ENCODE measurements at places on chromosomes 6 and 20.

DNA sequence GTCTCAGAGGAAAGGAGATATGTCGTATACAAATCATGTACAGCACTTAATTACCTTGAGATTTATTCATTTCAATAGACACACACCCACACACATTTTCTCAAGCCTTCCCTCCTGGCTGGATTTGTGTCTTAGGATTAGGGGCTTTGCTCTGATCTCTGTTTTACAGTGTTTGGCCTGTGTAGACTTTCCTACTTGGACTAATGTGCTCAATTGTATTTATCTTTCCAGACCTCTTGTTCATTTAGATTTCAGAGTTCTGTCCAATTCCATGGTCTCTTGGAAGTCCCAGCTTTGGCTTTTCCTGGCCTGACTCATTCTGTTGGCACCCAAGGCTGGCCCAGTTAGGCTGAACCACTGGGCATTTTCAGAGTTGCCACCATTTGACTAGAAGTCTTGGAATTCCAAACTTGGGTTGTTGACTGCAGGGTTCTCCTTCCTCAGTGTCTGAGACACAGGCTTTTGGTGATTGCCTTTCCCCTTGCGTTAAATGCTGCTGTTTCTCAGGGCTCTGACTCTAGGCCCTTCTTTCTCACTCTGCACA lies 8.9 kb upstream of the RFPL4B start:
- no peak for DNase-seq

- no peak for DNase-seq
Measured at GRCh38 chr6:143221698-143222097, 161.0 kb downstream of the AIG1 start.

- no peak for DNase-seq
Measured at GRCh38 chr6:15509335-15509933, 153.4 kb downstream of the DTNBP1 start.

DNA sequence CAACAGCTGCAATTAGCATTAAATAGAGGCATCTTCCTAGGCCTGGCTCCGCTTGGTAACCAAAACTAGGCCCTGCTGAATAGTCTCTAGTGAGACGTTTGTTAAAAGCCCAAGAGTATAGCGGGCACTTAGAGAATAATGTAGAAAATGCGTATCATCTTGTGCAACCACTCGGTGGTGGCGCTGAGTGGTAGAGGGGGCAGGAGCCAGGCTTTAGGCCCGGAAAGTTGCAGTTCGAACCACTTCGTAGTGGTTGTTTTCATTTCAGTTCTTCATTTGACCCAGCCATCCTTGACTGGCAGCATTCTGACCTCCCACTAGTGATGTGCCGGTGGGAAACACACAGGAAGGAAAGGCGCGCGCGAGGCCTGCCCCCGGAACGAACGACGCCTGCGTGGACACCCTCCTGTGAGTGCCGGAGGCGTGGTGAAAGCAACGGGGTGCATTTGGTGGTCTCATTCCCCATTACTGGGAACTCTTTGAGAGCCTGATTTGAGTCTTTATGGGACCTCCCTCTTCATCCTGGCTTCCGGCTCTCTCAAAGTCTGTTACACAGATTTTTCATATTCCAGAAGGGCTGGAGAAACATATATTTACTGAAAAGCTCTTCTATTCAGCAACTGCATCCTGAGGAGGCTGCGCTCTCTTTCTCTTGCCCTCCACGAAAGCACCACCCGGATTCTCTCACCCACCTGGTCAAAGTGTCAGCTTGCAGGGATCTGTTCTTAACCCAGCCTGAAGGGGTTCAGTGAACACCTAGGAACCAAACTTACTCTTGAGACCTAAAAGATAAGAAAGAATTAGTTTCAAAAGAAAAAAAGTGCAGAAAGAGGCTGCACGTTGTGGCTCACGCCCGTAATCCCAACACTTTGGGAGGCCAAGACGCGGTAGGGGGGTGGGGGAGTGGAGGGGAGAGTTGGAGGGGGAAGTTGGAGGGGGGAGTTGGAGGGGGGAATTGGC lies 18.2 kb downstream of the GPX5 start:
- peak; percentile 42 for DNase-seq

DNA sequence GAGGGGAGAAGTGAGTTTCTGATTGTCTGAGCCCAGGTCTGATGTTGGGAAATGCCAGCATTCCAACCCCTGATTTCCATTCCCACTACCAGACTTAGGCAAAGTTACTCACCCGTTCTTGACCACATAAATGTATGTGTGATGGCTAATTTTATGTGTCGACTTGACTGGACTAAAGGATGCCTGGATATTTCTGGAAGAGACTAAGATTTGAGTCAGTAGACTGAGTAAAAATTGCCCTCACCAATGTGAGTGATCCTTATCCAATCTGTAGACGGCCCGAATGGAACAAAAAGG lies 95.8 kb upstream of the TAB2 start:
- no peak for DNase-seq

DNA sequence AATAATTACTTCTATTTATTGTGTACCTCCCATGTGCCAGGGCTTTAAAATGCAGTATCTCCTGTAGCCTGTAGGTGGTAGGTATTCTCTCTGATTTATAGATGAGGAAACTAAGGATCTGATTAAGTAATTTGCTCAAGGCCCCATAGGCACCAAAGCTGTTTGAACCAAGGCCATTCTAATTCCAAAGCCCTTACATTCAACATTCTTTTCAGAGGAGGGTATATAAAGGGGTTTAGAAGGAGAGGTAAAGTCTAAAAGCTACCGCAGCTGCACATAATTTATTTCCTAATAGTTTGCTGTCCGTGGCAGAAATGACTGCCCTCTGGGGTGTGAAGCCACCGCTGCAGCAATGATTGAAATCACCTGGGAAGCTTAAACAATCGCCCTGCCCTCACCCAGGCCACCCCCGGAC lies 95.0 kb upstream of the FAM8A1 start:
- DNase-seq: no peak

- peak; percentile 62 for DNase-seq
Measured at GRCh38 chr6:138001750-138002349, 105.4 kb downstream of the PERP start.

DNA sequence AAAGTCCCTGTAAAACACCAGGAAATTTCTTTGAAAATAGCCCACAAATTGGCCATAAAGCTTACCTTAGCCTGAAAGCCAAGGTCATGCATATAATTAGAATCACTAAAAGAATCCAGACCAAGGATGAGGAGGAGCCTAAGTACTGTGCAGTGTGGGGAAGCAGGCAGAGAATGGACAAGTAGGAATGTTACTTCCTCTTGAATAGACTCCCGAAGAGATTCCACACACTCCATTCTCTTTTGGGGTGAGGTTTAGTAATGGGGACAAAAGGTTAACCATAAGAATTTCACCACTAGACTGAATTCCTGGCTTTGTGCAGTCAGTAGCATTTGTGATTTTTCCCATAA lies 27.5 kb upstream of the MARCKS start:
- no peak for DNase-seq

DNA sequence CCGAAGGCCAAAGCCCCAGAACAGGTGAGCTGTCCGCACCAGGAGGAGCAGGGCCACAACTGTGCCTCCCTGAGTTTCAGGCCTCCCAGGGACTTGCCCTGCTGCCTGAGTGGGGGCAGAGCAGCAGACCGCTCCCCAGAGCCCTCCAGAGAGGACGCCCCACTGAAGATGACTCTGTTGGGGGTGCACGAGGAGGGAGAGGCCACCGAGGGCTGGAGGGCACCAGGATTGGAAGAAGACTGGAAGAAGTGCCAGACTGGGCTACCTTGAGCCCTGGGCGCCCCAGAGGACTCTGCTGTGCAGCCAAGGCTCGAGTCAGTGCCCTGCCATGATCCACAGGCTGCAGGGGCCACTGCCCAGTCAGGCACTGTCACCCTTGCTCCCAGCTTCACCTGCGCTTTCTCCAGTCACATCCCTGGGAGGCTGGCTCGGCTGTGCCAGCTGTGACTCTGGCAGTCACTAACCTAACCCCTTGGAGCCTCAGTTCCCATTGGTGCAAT lies 11.3 kb downstream of the CST7 start:
- DNase-seq: no peak

DNA sequence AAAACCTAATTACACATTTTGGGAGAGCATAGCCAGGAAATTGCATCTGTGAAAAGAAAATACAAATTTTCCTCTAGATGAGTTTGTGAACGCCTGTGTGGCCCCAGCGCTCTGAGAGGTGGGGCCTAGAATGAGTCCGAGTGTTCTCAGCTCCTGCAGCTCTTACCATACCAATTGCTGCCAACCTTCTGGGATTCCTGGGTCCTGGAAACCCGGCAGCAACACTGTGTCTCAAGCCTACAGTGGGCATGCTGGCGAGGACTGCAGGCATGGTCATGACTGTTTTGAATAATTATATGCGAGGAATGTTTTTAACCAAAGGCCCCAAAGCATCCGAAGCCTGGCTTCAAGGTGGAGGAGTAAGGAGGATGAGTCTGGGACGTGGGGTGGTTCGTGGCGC lies 90.4 kb downstream of the SERAC1 start:
- DNase-seq: no peak

DNA sequence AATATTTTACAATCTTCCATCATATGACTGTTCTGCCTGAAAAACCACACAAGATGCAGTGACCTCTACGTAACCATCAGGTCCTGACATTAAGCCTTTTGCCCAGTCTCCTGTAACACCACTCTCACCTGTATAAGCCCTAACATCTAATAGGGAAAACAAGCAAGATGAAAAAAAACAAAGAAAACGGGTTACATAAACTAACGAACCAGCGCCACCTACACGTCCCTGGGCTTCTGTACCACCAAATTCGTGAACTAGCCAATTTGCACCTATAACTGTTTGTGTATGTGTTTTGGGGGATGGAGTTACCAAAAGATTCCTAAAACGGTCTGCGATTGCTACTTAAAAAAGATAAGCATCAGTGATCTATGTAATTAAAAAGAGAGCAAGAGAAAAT lies 70.2 kb downstream of the BLOC1S5 start:
- DNase-seq: no peak

DNA sequence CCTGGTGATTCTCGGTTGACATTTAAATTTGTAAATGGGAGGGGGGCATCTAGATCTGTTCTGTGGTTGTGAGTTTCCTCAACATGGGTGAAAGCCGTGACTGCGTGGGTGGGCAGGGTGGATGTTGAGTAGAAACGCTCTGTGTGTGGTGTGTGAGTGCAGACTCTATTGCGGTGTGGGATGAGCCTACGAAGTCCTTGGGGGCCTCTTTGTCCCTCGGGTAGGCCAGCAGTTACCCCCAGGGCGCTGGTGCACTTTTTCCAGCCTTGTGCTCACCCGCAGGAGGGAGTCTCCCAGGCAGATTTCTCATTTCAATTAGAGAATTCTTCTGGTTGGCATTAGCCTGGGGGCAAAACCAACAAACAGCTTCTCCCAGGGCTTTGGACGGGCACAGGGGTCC lies 10.6 kb downstream of the TOX2 start:
- peak; percentile 26 for DNase-seq

GRCh38 chr6:124882579-124883393 lies 79.5 kb upstream of the RNF217 start:
- no peak for DNase-seq

DNA sequence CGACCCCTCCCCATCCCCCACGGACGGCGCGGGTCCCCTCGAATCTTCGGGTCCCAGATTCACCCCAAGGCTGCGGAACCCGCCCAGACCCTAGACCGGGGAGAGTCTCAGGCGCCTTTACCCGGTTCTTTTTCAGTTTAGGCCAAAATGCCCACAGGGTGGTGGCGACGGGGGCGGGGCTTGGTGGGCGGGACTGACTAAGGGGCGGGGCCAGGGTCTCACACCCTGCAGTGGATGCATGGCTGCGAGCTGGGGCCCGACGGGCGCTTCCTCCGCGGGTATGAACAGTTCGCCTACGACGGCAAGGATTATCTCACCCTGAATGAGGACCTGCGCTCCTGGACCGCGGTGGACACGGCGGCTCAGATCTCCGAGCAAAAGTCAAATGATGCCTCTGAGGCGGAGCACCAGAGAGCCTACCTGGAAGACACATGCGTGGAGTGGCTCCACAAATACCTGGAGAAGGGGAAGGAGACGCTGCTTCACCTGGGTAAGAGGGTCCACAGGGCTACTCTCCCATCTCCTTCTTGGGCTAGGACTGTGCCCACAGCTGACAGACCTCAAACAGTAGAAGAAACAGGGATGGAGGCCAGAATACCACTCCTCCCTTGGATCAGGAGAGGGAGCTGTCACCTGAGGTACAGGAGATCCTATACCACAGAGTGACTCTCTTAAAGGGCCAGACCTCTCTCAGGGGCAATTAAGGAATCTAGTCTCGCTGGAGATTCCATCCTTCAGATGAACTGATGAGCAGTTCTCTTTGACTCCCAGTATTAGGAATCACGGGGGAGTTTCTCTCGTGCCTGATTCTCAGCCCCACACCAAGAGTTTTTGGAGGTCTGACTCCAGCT lies 942 bp downstream of the HLA-E start:
- peak; percentile 90 for DNase-seq

- DNase-seq: no peak
Measured at GRCh38 chr6:35415065-35415891, 36.9 kb upstream of the FANCE start.

GRCh38 chr6:121647905-121648304 lies 212.5 kb downstream of the GJA1 start:
- DNase-seq: no peak

- no peak for DNase-seq
Measured at GRCh38 chr20:56393653-56394052, 1.2 kb downstream of the CSTF1 start.

- DNase-seq: no peak
Measured at GRCh38 chr20:1813101-1813529, 82.1 kb upstream of the SIRPA start.

DNA sequence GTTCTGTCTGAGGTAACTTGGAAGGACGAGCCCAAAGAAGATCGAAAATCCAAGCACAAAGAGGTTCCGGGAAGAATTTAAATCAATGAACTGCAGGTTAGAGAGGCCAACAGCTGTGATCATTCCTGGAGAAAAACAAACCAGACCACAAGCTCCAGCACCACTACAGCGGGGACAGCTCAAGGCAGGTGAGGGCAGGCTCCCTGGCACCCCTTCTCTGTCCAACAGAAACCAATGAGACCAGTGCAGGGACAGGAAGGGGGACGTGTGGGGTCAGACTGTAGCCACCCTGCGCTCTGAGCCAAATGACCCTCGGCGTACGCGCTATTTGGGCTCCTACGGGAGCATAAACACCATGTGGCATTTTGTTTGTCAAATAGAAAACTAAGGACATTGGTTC lies 139.3 kb downstream of the SLC23A2 start:
- DNase-seq: no peak

DNA sequence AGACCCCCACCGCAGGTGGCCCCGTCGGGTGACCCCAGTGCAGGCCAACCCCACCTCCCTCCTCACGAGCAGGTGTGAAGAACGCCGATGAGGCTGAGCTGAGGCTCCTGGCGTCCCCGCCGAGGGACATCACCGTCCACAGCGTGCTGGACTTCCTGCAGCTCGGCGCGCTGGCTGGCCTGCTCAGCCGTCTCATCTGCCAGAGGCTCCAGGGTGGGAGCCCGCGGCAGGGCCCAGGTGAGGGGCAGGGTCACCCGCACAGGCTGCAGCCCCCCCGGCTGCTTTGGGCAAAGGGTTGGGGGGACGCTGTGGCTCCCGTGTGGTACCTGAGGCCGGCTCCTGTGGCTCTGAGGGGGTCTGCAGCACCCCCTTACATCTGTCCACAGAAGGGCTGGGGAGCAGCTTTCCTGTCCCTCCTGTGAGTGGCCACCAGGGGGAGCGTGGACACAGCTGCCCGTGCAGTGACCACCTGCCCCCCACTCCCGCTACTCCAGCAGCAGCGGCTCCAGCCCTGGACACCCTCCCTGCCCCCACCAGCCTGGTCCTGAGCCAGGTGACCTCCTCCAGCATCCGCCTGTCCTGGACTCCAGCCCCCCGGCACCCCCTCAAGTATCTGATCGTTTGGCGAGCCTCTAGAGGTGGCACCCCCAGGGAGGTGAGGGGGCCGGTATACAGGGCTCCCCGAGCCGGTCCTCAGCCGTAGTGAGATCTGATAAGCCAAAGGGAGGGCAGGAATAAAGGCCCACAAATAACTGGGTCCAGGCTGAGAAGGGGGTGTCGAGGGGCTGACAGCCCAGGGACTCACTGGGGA lies 16.5 kb downstream of the COL20A1 start:
- DNase-seq: peak; percentile 58
